ENCODE measurements at places on chromosomes 11 and 22.
A peak's percentile ranks its signal among the peaks of the same experiment; 100 is the strongest.

DNA sequence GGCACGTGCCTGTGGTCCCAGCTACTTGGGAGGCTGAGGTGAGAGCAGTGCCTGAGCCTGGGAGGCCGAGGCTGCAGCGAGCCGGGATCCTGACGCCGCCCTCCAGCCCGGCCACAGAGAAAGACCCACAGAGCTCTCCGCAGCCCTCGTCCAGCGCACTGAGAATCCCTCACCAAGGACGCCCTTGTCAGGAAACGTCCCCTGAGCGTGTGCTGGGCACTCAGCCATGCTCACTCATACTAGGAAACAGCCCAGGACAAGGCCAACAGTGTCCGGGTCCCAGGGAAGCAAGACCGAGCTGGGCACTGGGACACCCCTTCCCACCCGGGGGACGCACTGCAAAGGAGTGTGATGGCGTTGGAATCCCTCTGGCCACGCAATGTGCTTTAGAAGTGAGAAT, 14.5 kb downstream of the DEAF1 start:
- DNase-seq, result no peak

- DNase-seq, result no peak
Measured at GRCh38 chr22:16964366-16964765, 43.7 kb downstream of the GAB4 start.

DNA sequence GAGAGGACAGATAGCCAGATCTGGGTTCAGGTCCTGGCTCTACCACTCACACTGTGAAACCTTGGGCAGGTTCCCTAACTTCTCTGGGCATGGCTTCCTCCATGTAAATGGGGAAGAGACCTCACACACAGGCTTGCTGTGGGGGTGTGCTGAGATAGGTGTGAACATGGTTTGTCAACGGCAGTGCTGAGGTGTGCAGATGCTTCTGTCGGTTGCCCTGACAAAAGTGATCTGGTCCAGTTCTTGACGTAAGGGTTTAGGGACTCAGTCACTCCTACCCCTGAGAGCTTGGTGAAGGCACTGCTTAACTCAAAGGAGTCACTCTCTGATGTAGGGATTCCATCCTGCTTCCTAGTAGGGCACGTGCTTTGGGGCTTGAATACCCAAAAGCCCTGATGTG, 2.0 kb downstream of the C1QTNF4 start:
- DNase-seq, result no peak

DNA sequence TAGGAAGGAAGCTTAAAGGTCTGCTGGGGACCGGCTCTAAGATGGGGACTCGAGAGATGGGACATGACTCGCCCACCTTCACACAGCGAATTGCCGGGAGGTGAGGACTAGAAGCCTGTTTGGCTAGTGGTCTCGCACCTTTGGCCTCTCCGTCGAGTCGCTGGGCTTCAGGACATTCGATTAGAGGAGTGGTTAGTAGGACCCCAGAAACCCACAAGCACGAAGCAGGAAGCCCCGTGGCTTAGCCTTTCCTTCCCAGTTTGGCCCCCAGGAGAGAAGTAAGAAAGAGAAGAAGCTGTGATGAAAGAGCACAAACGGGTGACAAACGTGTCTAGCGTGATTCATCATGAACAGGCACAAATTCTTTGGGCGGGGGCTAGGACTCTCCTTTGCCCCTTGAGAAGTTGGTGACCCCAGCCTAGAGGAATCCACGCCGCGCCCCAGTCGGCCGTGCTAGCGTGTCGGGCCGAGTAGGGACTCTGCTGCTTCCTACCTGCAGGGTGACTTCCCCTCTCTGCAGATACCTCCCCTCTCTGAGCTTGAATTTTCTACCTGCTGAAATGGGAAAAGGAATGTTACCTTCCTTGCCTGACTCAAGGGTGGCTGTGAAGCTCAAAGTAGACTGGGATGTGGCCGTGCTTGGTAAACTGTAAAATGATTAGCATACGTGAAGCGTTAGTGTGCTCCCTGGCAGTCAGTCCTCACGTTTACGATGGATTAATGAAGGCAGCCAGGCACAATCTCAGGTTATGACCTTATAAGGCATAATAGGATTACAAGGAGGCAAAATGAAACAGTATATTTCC, 1.1 kb upstream of the ADM start:
- peak; percentile 34 for DNase-seq

- no peak for DNase-seq
Measured at GRCh38 chr11:7520981-7521487, 7.2 kb downstream of the PPFIBP2 start.

DNA sequence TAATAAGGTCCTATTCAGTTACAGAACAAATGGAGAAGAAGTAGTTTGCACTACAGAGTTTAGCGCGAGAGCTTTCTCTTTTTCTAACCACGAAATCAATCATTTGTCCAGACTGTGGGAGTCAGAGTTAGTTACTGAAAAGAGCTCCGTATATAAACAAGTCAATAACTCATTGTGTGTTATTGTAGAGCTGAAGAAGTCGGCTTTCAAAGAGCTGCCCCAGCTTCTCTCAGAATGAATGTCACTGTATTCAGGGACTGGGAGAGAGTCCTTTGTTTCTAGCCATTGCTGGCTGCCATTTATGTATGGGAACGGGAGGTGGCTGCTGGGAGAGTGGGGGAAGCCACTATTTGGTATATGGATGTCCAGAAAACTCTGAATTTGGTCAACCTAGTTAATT, 227.8 kb downstream of the DCDC1 start:
- no peak for DNase-seq

DNA sequence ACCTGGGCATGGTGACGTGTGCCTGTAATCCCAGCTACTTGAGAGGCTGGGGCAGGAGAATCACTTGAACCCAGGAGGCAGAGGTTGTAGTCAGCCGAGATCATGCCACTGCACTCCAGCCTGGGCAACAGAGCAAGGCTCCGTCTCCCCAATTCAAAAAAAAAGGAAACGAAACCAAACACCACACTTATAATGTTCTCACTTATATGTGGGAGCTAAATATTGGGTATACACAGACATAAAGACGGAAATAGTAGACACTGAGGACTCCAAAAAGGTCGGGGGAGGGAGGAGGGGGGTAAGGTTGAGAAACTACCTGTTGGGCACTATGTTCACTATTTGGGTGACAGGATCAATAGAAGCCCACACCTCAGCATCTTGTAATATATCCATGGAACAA, 94.3 kb downstream of the GAB2 start:
- no peak for DNase-seq

DNA sequence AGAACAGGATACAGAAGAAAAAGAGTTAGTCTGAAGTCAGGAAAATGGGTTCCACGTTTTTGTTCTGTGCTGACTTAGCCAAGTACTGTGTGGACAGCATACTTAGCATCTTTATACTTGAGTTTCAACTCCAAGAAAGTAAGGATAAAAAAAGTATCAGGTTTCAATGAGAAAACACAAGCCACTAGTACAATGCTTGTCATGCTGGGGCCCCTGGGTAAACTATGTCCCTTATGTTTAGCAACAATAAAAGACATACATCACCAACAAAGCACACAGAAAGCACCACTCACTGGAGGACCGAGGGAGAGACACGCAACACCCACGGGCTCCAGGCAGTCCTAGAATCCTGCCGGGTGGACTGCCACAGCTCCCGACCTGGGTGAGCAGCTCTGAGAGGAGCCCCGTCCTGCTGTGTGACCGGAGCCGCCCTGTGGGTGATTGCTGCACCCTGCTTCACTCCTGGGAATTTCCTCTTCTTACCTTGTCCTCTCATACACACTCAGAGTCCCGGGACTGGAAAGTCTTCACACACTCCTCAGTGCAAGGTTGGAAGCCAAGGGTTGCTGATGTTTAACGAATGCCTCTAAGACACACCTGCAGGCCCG, 890.5 kb downstream of the BRD1 start:
- no peak for DNase-seq

- DNase-seq, result no peak
Measured at GRCh38 chr11:117075186-117075585, 23.0 kb downstream of the SIK3 start.

GRCh38 chr11:120613264-120614226, 102.0 kb downstream of the GRIK4 start:
- DNase-seq, result no peak

DNA sequence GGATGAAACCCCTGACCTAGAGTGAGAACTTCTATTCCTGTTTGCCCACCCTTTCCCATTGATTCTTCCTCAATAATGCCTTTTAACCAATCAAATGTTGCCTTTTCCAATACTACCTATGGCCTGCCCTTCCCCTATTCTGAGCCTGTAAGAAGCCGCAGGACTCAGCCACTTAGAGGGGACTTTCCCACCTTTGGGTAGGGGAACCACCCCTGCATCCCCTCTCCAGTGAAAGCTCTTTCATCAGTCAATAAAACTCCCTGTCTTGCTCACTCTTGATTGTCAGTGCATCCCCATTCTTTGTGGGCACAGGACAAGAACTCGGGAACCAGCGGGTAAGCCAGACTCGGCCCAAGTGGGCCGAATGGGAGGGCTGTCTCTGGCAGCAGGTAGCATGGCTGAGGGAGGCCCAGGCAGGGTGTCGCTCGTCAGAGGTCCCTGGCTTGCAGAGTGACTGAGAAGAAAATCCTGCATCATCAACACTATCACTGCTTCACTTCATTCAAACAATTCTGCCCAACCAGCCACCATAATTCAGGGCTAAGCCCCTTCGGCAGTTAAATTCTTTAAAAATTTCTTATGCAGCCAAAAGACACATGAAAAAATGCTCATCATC, 30.4 kb downstream of the LDHAL6A start:
- no peak for DNase-seq

- DNase-seq, result no peak
Measured at GRCh38 chr11:57314221-57314973, 10.4 kb downstream of the TNKS1BP1 start.

DNA sequence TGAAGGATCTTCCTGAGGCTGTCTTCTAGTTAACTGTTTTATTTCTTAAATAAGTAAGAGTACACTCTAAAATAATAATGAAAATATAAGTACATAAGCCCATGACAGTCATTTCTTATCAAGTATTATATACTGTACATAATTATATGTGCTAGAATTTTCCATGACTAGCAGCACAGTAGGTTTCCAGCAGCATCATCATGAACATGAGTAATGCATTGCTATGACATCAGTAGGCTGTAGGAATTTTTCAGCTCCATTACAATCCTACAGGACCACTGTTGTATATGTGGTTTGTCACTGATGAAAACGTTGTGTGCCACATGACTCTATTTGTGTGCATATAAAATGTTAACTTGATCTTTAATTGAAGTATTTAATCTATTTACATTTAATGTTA, 22.0 kb downstream of the ZNF202 start:
- no peak for DNase-seq

GRCh38 chr11:56905936-56906335, 82.8 kb upstream of the OR5AK2 start:
- DNase-seq, result no peak

DNA sequence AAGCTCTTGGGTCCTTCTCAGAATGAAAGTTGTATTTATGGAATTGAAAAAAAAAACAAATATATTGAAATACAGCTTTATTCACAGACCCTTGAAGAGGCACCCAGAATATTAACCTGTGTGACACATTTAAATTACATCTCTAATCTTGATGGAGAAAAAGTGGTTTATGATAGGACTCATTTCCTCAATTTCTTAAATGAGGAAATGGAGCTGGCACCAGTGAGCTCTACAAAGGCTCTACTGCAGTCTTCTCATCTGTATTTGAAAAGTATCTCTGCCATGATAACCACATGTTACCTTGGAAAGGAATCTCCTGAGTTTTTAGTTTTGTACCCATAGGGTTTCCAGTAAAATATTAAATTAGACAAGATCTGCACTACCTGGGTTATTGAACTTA, 186.5 kb downstream of the HIPK3 start:
- DNase-seq, result no peak

DNA sequence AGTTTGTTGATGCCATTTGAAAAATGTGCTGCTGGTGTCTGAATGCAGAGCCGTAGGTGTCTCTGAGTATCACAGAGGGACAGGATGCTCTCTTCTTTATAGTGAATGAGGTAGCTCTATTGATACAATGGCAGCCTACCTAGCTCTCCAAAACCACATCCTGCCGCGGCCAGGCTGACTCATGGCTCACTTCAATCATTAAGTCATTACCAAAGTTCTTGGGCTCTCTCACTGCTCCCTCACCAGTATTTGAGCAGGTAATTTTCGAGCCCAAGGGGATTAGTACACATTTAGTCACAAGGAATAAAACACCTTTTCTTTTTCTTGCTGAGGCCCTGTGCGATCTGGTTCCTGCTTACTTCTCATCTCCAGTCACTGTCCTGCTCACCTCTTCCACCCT, 509.0 kb upstream of the LARGE1 start:
- no peak for DNase-seq

- DNase-seq, result no peak
Measured at GRCh38 chr11:1868636-1869291, 15.9 kb downstream of the LSP1 start.

DNA sequence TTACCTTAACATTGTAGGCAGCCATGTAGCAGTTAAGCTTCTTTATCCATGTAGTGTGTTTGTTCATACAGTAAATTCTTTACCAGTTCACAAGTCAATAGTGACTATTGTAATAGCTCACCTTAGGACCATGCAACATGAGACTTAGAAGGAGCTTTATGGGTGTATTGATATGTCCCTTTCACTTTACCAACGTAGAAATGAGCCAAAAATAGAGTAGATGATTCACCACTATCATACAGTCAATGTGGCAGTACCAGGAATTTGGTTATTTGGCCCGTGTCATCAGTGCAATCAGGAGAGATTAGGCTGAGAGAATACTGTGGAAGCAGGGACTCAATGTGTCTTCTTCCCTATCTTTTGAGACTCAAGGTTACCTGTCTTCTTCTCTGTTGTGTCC, 4.7 kb downstream of the ZDHHC13 start:
- no peak for DNase-seq

DNA sequence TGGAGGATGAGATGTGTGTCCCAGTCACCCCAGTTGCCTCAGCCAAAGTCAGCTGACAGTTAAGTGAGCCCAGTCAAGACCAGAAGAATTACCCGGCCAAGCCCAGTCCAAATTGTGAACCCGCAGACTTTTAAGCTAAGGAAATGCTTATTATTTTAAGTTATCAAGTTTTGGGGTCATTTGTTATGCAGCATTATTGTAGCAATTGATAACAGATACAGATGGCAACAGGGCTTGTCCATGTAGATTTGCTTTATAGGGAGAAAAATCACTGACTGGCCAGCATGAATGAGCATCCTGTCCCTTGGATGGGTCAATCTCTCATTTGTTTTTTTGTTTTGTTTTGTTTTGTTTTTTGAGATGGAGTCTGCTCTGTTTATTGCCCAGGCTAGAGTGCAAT, 22.9 kb downstream of the SDHAF2 start:
- no peak for DNase-seq

- DNase-seq, result no peak
Measured at GRCh38 chr11:15114501-15115475, at the start of gene INSC. INSC (plus strand) TSS chr11:15114923; CDS start chr11:15149175, 34,252 bp downstream.

DNA sequence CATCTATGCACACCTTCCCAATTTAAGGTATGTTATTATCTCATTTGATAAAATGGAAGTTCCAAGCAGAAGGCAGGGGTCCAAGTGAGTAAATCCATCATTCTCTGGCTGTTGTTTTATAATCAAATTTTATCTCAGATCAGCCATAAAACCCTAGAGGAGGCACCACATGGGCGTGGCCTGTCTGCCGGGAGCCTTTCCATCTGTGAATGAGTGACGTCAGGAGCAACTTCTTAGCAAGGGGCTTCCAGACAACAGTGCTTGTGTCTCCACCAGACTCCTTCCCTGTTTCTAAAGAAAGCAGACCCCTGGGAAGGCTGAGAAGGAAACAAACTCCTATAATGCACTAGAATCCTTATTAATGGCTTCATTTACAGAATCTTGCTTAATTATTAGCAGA, 13.5 kb downstream of the SEZ6L start:
- DNase-seq, result no peak

All from CD4-positive, CD25-positive, alpha-beta regulatory T cell (primary cell).